ENCODE measurements at places on chromosomes 4 and X.

GRCh38 chrX:20637351-20637750, 370.6 kb upstream of the RPS6KA3 start:
- DNase-seq = no peak

GRCh38 chr4:127120441-127121090, 512.2 kb upstream of the INTU start:
- no peak for DNase-seq

- no peak for DNase-seq
These were observed 5.6 kb downstream of the G6PD start for GRCh38 chrX:154540897-154541535.

GRCh38 chr4:176735300-176735699, 57.4 kb downstream of the VEGFC start:
- no peak for DNase-seq

Data from mucosa of descending colon (tissue), 3 donors.